Fibroblast of skin of scalp (primary cell): ENCODE measurements at places on chromosomes 5 and 9.
A peak's percentile ranks its signal among the peaks of the same experiment; 100 is the strongest.

DNA sequence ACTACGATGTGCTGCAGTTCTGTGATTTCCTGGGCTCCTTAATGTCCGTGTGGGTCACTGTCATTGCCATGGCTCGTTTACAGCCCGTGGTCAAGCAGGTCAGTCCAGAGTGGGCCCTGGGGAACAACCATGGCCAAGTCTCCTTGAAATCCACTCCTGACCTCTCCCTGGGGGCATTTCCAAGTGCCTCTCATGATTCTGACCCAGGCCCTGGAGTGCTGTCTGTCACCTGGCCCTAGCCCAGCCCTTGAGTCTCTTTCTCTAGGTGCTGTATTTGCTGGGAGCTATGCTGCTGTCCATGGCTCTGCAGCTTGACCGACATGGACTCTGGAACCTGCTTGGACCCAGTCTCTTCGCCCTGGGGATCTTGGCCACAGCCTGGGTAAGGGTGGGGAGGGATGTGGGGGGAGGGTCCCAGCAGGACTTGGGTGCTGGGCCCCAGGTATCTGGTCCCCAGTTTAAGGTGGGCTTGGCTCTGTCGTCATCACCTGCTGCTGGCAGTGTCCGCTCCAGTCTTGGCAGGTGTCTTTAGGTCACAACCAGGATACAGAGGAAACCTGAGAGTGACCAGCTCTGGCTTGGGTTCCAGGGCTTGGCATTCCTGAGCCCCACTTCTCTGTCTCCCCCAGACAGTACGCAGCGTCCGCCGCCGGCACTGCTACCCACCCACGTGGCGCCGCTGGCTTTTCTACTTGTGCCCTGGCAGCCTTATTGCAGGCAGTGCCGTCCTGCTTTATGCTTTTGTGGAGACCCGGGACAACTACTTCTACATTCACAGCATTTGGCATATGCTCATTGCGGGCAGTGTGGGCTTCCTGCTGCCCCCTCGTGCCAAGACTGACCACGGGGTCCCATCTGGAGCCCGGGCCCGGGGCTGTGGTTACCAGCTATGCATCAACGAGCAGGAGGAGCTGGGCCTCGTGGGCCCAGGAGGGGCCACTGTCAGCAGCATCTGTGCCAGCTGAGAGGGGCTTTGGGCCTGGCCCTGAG lies 17.0 kb downstream of the OR13J1 start:
- DNase-seq = no peak

DNA sequence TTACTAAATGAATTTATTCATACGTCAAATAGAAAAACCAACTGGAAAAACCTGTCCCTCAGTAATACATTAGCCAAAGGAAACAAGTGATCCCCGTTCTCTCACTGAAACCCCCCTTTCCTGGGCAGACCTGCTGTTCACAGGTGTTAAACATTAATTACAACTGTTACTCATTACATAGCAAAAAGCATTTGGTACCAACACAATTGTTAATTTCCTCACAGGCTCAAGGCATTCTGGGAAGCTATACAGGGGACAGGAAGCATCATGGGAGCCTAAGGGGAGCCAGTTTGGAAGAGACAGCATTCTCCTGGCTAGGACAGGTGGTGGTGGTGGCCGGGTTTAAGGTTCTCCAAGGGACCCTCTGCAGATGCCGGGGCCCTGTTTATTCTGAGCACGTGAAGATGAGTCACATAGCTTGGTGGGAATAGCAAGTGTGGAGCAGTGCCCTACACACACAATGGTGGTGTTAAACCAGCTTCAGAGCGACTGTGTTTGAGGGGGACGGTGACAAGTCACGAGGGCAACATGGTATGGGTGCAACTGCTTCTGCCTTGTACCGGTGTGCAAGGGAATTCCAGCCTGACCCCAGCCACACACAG lies 62.6 kb upstream of the SLC25A51 start:
- DNase-seq = no peak

- peak; percentile 40 for DNase-seq
These were observed 762 bp downstream of the CACNA1B start for GRCh38 chr9:137878146-137878941.

GRCh38 chr9:119195521-119195920 lies 173.7 kb downstream of the BRINP1 start:
- no peak for DNase-seq

- DNase-seq = no peak
These were observed 7.8 kb downstream of the LIX1 start for GRCh38 chr5:97134634-97135033.

- DNase-seq = no peak
These were observed 82.6 kb upstream of the ADAMTS19 start for GRCh38 chr5:129377504-129377903.

- DNase-seq = no peak
These were observed 146.3 kb downstream of the PCSK5 start for GRCh38 chr9:76036762-76037161.

- no peak for DNase-seq
These were observed 88.0 kb downstream of the LMX1B start for GRCh38 chr9:126701813-126702140.

DNA sequence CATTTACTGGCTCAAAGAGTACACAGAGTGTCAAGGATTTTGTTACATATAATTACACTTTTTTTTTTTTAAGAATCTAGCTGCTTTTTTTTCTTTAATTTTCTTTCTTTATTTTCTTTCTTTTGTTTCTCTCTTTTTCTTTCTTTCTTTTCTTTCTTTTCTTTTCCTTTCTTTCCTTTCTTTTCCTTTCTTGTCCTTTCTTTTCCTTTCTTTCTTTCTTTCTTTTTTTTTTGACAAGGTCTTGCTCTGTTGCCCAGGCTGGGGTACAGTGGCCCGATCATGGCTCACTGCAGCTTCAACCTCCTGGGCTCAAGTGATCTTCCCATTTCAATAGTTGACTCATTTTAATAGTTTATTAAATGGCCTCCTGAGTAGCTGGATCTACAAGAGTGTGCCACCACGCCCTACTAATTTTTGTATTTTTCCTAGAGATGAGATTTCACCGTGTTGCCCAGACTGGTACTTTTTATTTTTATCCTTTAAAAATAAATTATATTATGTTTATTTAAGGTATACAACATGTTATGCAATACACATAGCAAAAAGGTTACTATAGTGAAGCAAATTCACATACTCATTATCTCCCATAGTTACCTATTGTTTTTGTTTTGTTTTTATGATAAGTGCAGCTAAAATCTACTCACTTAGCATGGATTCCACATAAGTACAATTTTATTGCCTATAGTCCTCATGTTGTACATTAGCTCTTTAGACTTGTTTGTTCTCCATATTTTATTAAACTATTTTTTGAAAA lies 381.5 kb upstream of the KLF4 start:
- DNase-seq = no peak

- DNase-seq = no peak
These were observed 365.0 kb upstream of the SEMA6A start for GRCh38 chr5:116939641-116940040.

DNA sequence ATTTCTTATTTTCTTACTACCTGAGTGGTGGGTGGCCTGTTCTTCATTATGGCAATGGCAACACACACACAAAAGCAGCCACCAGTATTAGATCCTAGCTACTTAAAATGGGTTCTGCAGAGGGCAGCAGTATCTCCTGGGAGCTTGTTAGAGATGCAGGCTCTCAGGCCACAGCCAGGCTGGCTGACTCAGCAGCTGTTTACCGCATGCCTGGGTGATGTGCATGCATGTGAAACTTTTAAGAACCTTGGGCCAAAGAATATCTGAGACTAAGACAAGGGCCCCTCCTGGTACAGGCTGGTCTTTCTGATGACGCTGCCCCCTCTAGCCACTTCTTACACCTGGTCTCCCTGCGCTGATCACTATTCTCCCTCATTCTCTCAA lies 399.0 kb downstream of the MED10 start:
- peak; percentile 20 for DNase-seq

DNA sequence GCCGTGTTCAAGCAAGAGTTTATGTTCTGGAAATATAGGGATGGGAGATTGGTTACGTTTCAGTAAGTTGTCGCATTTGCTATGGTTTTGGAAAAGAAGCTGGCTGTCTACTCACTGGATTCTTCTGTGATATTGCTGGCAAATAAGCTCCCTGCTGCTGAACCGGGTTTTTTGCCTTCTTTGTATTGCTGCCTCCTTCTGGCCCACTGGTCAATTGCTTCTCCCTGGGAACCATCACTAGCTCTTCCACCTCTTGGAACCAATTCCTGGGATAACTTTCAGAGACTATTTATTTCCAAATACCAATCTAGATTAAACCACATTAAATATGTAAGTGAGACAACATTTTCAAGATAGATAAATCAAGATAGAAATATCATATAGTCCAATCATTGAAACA lies 43.0 kb downstream of the NUDT12 start:
- no peak for DNase-seq

- DNase-seq = peak; percentile 30
These were observed 13.0 kb downstream of the SNX24 start for GRCh38 chr5:122858451-122858850.

DNA sequence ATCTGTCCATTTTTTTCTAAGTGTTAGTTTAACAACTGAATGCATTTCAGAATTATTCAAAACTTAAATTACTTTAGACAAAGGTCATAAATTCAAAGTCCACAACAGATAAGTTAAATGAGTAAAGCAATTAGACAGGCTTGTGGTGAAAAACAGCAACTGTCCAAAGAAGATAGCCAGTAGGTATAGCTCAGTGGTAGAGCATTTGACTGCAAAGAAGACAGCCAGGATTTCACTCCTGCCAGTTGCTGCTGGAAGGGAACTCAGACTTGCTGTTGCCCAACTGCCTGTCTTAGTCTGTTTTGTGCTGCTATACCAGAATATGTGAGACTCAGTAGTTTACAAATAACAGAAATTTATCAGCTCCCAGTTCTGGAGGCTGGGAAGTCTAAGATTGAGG lies 10.0 kb downstream of the FANCC start:
- no peak for DNase-seq

DNA sequence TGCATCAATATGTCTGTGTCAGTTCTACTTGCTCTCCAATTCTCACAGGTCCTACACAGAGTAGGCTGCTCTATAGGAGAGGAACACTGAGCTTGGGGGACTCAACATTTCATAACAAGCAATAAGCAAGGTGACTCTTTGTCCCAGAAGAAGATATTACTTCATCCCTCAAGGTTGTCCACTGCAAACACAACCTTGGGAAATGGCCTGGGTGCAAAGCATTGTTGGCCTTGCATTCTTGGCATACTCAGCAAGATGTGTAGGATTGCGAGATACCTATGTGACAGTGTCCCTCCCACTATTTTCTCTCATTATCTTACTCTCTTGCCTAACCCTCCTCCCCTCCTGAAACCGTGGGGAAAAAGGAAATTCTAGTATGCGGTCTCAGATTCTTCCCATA lies 169.8 kb upstream of the FREM1 start:
- no peak for DNase-seq

GRCh38 chr5:175478008-175478383 lies 364 bp upstream of the SFXN1 start:
- DNase-seq = no peak

GRCh38 chr5:95960667-95961616 lies 709 bp downstream of the ELL2 start:
- DNase-seq = peak; percentile 84

GRCh38 chr5:42361315-42361688 lies 61.9 kb upstream of the GHR start:
- no peak for DNase-seq

GRCh38 chr5:80928073-80928472 lies 32.1 kb upstream of the RASGRF2 start:
- DNase-seq = no peak

DNA sequence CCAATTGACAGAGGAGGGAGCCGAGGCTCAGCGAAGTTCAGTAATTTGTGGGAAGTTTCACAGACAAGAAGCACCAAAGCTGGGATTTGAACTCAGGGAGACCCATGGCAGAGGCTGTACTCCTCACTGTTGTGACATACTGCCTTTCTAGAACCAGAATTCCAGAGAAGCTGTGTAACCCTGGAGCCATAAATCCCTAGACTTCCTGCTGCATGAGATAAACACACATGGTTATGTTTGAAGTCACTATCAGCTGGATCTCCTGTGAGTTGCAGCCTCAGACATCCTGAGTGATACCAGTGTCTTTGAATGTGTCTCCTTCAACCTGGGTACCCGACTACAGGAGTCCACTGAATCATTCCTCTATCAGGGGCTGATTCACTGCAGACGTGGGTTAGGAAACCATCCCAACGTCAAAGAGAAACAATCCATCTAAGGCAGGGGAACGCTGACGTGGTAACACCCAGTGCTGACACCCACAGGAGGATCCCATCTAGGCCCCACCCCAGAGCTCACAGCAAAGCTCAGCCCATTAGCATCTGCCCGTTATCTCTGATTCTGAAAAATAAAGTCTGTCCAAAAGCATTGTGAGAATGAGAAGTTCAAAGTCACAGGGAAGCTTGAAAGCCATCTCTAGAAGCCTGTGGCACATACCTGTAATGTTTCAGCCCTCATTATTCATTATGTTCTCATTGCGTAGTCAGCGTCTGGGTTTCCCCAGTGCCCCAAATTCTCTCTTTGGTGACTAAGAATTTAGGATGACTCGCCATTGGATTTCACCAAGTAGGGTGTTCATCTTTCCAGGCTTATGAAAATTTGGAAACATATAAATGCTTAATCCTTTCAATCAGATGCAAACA lies 36.3 kb upstream of the BASP1 start:
- DNase-seq = peak; percentile 88

DNA sequence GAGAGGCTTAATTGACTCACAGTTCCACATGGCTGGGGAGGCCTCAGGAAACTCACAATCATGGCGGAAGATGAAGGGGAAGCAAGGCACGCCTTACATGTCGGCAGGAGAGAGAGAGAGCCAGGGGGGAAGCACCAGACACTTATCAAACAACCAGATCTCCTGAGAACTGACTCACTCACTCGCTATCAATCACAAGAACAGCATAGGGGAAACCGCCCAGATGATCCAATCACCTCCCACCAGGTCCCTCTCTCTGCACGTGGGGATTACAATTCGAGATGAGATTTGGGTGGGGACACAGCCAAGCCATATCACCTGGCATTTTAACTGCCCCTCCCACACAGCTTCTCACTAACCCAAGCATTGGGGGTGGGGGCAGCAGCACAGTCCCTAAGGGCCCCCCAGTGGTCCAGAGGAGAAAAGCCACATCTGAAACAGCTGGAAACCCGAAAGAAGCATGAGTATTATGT lies 76.1 kb upstream of the ASS1 start:
- no peak for DNase-seq
